Stimulated activated CD4-positive, alpha-beta T cell treated with anti-CD3 and anti-CD28 coated beads, Interleukin-1b, Interleukin-23, amount 100 ng/mL, for 1 hour (primary cell): ENCODE measurements at places on chromosomes 16 and 17.

GRCh38 chr16:48605518-48606110 lies 4.4 kb downstream of the N4BP1 start:
- no peak for DNase-seq

DNA sequence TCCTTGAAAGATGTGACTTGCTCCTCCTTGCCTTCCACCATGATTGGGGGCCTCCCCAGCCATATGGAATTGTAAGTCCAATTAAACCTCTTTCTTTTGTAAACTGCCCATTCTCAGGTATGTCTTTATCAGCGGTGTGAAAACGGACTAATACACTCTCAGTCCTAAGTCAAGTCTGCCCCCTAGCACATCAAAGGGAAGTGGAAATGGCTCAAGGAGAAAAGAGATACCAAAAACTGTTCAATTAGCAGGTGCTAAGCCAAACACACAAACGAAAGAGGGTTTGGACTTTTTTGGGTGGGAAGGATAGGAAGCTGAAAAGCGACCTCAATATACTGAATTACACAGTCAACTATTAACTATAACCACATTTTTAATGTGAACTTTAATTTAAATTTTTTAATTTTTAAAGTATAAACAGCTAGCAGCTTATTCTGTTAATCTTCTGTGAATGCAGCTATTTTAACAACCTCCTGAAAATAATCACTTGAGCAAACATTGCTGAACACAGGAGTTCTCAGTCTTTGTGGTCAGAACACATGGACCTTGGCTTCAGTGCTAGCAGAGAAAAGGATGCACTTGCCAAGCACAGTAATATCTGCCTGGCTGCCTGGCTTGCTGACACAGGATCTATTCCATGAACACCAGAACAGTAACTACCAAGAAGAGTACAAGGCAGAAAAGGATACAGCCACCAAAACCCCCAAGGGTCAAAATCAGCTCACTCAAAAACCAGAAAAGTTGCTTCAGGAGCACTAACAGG lies 10.9 kb downstream of the ZNF18 start:
- DNase-seq: no peak

GRCh38 chr17:44333371-44333770 lies 8.7 kb upstream of the SLC25A39 start:
- DNase-seq: no peak

- DNase-seq: no peak
These were observed 95.0 kb downstream of the PRKCB start for GRCh38 chr16:23930791-23931190.

DNA sequence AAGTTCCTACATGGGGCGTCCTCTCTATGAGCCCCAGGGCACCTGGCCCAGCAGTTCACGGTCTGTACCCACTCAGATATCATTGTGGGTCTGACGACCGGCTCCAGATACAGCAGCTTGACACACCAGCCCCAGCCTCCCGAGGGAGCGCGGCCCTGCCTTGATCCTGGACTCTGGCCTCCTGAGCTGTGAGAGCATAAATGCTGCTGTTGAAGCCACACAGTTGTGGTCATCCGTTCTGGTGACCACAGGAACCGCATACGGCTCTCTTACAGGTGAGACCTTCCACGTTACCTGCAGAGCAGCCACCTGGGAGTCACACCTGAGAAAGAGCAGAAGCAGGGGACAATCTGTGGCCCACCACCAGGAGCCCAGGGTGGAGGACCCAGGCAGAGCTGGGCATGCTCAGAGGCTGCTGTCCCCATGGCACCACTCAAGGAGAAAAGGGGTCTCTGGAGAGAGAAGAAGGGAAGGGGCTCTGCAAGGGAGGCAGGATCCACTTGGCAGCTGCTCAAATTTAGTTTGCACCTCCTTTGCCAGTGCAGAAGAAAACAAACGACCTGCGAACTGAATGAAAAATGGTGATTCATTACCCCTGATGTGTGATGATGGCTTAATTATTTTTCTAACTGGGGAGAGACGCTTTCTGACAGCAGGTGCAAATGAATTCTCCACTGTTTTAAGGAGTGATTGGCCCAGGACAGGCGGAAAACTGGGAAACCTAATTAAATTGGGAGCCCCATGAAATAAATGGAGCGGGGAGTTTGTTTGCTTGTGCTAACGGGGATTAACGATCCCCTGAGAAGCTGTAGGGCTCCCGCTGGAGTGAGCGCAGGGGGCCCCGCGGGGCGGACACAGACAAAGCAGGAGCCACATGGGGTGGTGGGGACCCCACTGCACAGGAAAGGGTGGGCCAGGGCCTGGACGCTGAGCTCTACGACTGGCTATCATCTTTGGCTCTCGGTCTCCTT lies 208.9 kb downstream of the RBFOX3 start:
- no peak for DNase-seq
